ENCODE measurements at places on chromosomes 2 and 18.

DNA sequence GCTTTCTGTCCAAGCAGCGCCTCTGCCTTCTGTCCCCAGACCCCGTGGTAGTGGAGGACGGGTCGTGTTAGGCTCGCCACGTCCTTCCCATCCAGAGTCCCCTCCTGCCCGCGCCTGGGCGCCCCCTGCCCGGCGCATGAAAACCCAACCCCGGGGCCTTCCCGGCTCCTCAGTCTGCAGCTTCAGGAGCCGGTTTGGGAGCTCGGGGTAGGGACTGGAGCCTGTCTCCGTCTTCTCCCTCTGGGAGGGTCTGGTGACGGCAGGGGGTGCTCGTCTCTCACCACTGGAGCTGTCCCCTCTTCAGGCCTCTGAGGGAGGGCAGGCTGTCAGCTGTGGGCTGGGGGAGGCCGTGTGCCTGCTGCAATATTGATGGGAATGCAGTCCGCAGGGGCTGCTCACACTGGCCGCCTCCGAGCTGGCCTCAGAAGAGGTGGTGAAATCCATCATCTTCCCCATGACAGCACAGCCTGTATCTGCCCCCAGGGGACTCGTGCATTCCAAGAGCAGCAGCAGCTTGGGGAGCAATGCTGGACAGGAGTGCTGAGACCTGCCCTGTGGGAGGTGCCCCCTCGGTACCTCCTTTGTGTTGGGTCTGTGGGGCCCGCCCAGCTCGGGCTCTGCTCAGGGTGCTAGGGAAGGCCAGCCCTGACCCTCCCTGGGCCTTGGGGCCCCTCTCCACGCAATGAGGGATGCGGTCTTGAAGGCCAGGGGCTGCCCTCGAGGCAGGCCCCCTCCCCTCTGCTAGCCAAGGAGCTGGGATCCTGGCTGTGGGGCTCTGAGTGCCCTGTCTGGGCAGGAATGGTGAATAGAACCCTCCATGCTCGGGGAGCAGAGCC lies 17.8 kb upstream of the KLHL30 start:
- no peak for DNase-seq

- no peak for DNase-seq
These were observed 62.6 kb downstream of the NBAS start for GRCh38 chr2:15498554-15498953.

DNA sequence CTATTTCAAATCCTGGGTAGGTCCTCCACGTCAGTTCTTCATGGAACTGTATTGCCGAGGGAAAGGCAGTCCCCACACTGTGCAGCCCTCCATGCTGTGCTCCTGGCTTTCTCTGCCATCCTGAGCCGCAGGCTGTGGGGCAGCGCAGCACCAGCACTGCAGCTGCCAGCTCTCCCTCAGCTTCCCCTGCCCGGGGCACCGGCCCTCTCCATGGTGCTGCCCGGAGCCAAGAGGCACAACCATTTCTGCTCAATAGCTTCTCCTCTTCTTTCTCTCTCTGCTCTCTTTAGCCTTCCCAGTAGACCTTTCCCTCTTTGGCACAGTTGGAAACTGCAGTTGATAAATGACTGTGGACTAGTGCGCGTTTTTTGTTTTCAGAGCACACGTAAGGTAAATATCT lies 12.1 kb downstream of the ANKRD23 start:
- DNase-seq = no peak

- no peak for DNase-seq
These were observed 8.7 kb downstream of the ASTL start for GRCh38 chr2:96129528-96130120.

DNA sequence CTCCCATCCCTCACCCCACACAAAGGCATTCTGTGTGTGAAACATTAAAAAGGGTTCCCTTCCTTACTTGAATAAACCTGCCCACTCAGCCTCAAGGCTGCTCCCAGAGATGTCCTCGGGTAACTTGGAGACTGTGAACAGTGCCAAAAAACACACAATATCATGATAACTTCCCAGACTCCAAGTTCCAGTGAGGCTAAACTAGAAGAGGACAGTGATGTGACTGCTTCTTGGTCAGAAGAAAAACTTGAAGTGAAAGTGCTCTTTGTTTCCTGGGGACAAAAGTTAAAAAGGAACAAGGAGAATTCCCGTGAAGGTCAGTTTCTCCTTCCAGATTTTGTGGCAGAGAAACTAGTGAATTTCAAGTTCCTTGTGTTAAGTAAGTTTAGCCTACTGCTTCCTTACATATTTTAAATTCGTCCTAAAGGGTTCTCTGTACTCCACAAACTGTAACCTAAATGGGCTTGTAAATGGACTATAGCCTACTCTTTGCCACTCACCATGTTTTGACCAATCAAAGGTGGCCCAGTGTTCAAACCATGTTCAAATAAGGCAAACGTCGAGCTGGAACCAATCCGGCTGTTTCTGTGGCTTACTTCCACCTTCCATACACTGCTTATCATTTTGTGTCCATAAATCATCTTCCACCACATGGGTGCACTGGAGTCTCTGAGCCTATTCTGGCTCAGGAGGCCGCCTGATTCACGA lies 20.4 kb downstream of the TPRKB start:
- no peak for DNase-seq

DNA sequence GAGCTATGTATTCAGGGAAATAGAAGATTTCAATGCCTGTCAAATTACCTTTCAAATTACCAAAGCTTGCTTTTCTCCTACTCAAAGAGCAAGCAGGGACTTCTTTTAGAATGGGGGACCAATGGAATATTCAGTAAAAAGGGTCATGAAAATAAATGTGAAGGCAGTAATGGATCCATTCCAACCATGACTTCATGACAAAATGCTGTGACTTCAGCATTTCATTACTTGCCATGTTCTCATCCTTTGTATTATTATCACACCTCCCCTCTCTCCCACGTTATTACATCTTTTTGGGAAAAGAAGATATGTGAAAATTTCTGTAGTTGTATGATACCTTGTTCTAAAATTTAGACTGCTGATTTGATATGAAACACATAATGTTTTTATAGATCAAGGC lies 864.0 kb upstream of the FSHR start:
- DNase-seq = no peak

DNA sequence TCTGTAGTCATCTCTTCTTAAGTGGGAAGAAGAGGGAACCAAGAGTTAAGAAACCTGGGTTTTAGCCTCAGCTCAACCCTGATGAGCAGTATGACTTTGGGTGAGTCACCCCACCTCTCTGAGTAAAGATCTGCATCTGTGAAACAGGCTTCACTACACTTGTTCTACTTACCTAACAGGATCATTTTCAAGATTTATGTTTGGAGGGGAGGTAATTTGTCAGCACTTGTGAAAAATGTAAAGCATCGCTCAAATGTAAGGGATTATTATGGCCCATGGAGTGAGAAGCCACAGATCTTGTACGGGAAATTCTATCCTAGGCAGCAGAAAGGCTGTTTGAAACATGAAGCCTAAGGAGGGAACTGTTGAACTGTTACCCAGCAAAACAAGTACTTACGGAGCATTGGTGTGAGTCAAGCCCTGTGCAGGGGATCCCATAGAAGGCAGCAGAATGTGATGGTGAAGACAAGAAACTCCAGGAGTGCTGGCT lies 160.6 kb downstream of the PRKCE start:
- DNase-seq = peak; percentile 58

DNA sequence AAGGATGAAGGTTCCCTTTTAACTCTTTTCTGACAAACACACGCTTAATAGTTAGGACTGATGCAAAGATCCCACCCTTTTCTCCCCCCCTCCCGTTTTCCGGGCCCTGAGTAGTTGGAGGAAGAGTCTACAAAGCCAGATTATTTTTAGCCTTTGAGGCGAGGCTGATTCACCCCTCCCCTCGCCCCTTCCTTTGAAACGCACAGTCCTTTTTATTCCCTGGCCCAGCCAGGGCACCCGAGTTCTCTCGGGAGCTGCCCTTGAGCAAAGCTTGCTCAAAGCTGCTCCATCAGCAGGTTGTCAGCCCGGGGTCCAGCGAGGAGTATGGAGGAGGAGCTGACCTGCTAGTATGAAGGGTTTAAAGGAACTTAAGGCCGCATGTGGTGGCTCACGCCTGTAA lies 47.1 kb upstream of the SPRED2 start:
- DNase-seq = no peak

DNA sequence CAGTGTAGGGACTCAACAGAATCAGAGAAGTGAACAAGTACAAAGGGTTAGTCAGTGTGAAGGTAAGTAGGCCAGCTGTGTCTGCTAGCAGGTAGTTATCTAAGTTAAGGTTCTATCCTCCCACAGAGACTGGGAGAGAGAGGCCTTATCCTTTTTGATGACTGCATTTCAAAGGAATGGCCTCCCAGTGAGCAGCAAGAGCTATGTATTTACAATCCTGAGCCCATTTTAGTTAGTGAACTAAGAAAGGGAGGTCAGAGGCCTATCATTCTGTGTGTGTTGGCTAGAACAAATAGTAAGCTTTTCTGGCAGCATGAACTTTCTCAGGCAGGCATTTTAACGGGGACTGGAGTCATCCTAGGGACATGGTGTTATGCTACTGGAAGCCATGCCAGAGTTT lies 182.9 kb downstream of the VWC2L start:
- DNase-seq = peak; percentile 95

DNA sequence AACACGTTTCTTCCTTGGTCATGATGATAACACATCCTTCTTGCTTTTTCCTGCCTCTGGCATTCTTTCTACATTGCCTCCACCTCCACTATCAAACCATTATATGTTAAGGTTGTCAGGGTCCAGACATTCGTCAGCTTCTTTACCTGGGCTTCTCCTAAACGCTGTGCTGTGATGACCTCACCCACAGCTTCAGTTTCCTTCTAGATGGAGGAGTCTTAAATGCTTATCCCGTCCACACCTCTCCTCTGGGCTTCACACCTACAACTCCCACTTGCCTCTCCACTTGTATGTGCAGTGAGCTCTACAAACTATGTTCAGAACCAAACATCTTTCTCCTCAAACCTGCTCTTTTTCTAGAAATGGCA lies 666 bp upstream of the STAT1 start:
- DNase-seq = no peak

DNA sequence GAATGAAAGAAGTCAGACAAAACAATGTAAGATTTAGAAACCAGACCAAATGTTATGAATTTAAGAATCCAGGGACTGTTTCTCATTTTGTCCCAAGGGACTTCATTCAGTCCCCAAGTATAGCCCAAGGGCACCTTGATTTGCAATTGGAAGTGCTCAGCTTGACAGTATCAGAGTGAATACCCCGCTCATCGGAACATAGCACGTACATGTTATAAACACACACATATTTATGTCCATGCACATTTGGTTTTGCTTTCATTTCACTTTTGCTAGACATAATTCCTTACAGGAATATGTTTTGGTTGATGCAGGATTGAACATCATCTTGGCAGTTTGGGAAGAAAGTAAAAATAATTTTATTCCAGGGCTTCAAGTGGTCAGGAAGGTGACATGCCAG lies 100.2 kb downstream of the PID1 start:
- DNase-seq = no peak

DNA sequence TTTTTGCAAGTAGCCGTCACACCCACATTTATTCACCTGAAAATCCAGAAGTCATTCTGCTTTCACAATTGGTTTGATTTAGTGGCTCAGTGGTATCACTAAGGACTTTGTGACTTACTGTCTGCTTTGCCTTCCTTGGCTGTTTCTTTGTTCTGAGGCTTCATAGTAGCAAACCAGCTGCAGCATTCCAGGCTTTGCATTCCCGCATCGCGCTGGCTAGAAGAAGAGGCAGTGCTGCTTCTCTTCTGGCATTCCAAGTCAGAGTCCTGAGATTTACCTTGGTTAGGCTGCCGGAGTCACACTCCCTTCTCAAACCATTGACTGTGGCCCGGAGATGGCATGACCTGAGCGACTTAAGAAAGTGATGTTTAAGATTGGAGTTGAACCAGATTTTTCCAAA lies 35.1 kb downstream of the MYO1B start:
- no peak for DNase-seq

GRCh38 chr2:54632733-54633692 lies 90.4 kb upstream of the EML6 start:
- DNase-seq = peak; percentile 77

- no peak for DNase-seq
These were observed 127.6 kb downstream of the TDRD15 start for GRCh38 chr2:21251216-21251980.

GRCh38 chr18:61973273-61974115 lies 80.7 kb upstream of the RNF152 start:
- DNase-seq = no peak

- DNase-seq = no peak
These were observed 181.3 kb upstream of the SRD5A2 start for GRCh38 chr2:31762085-31762484.

- peak; percentile 26 for DNase-seq
These were observed 183.3 kb downstream of the ASXL3 start for GRCh38 chr18:33761363-33761762.

DNA sequence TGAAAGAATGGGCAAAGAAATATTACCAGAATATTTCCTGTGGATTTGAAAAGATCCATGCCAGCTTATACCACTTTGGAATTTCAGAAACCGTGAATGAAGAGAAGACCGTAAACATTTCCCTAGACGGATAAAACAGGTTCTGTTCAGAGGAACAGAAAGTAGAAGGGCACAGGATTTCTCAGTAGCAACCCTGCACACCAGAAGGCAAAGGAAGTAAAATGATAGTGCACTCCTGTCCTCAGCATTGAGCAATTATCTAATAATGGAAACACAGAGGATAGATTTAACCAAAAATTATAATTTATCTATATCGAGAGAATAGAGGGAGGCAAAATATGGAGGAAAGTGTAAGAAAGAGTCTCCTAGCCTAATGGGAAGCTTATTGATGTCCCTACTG lies 87.0 kb upstream of the ITGA6 start:
- no peak for DNase-seq

DNA sequence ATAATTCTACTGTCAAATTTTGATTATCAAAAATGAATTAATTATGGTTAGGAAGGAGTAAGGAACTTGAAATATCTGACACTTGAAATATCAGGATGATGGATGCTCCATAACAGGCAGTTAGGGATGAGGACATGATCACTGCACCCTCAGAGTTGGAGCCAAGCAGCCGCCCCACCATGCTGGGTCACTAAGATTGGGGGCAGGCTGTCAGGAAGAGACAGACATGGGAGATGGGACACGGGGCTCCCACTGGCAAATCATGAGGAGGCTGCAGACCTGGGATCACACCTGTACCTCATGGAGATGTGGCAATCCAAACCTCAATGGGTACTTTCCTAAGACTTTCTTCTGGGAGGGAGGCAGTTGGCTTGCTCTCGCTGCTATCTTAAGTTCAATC lies 982.0 kb upstream of the ZEB2 start:
- DNase-seq = no peak

GRCh38 chr2:37877457-37878315 lies 47.4 kb upstream of the RMDN2 start:
- peak; percentile 77 for DNase-seq

- DNase-seq = no peak
These were observed 63.7 kb downstream of the RNF152 start for GRCh38 chr18:61829108-61829507.

DNA sequence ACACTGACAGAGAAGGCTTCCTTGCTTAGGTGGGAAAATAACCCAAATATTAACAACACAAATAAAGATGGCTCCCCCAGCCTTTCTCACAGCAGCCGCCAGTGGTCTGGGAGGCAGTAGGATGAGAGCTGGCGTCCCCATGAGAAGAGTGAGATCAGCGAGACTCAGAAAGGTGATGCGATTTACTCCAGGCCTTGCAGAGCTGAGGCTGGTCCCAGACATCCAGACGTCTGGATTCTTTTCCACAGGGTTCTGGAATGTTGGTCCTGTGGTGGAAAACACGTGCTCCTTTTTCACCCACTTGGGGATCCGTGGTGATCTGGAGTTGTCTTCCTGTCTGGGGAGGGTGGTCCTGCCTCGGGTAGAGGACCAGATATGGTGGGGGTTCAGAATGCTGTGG lies 190.6 kb downstream of the CTIF start:
- DNase-seq = no peak

Measured in ACHN (cell line).